ENCODE measurements at places on chromosomes 4 and X. TPM values are rescaled to one million over a fixed set of nuclear protein-coding genes. Genes with fewer than 3 reads are reported as not detected.

GRCh38 chr4:85081196-85081595 lies 114.7 kb upstream of the WDFY3 start:
- DNase-seq: no peak

GRCh38 chr4:73620115-73620792 lies at the start of gene RASSF6:
Gene RASSF6 (minus strand): TSS chr4:73620436. CDS start chr4:73611795, 8,641 bp downstream.
- peak; percentile 75 for DNase-seq

- DNase-seq: no peak
These were observed 79.1 kb downstream of the AMOT start for GRCh38 chrX:112761242-112762207.

- DNase-seq: no peak
These were observed 6.0 kb upstream of the EFNB1 start for GRCh38 chrX:68822641-68823410.

- DNase-seq: peak; percentile 58
These were observed 80.3 kb upstream of the LSM6 start for GRCh38 chr4:146095091-146095690.

DNA sequence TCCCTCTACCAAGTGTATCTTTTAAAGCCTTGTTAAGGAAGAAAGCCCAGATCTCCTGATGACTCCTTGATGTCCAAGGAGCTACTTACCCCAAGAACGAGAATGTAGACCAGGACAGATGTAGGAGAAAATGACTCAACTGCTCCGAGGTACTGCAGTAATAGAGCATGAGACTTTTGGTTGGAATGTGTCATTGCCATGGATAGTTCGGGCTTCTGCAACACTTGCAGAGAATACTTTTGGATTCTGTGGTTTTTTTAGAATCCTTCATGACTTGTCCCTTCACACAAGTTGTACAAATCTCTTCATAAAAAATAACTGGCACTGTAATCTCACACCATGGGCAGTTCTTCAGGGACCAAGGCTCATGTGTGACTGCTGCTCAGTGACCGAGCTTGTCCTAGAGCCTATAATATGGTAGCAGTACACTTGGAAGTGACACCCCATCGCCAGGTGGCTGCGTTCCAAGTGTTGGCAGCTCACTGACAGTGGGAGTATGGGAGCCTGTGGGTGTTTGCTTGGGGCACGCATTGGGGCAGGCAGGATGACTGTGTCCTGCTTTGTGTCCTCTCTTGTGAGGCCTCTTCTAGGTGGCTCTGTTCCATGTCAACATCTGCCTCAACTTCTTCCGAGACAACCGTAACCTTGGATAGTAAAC lies 87.9 kb upstream of the WDR1 start:
- DNase-seq: peak; percentile 23

DNA sequence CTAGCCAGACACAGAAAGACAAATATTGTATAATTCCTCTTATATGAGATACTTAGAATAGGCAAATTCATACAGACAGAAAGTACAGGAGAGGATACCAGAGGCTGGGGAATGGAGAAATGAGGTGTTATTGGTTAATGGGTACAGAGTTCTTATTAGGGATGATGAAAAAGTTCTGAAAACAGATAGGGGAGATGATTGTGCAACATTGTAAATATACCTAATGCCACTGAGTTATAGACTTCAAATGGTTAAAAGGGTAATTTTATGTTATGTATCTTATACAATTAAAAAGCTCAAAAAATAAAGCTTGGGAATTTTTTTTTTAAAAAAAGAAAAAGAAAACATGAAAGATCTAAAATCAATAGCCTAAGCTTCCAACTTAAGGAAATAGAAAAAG lies 98.8 kb upstream of the TECRL start:
- DNase-seq: no peak

Gene CLDN22
- total RNA-seq: not detected

GRCh38 chr4:143186212-143186611 lies 1.5 kb downstream of the USP38 start:
- DNase-seq: no peak

DNA sequence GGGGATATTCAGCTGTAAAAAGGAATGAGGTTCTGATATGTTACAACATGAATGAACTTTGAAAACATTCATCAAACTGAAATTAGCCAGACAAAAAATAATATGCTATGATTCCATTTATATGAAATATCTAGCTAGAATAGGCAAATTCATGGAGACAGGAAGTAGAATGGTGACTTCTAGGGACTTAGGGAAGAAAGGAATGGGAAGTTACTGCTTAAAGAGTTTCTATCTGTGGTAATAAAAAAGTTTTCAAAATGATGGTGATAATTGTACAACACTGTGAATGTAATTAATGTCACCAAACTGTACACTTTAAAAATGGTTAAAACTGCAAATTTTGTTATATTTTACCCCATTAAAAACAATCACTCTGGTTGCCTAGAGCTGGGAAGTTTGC lies 30.2 kb downstream of the SMIM14 start:
- no peak for DNase-seq

GRCh38 chr4:986428-986878 lies 391 bp upstream of the IDUA start:
- no peak for DNase-seq

Gene LIN54
- total RNA-seq: 11.7 TPM

- no peak for DNase-seq
These were observed 19.9 kb upstream of the CPLX1 start for GRCh38 chr4:845836-846251.

GRCh38 chr4:22881411-22881810 lies 188.7 kb downstream of the GBA3 start:
- no peak for DNase-seq

Gene BGN
- 77.5 TPM for total RNA-seq

Gene TRPC3
- 11.8 TPM for total RNA-seq

Gene PF4V1
- total RNA-seq: not detected

Gene STEEP1
- 27.9 TPM for total RNA-seq

Gene GPRASP1
- total RNA-seq: 16.8 TPM

DNA sequence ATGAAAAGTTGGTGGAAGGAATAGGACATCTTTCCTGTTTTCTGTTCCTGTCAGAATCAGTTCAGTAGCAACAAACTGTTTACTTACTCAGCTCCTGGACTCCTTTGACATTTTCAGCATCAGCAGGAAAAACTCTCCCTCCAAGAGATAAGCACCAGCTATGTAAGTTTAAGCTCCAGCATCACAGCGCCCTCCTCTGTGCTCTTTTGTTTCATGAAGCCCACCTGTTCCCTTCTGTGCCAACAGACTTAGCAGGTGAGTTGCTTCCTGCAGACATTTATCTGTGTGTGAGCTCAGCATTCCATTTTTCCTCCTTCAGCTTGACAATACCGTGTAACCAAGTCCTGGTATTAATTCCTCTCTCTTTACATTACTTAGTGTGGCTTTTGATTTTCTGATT lies 644.1 kb upstream of the AGA start:
- DNase-seq: no peak

- DNase-seq: no peak
These were observed 12.3 kb downstream of the AASDH start for GRCh38 chr4:56374956-56375355.

DNA sequence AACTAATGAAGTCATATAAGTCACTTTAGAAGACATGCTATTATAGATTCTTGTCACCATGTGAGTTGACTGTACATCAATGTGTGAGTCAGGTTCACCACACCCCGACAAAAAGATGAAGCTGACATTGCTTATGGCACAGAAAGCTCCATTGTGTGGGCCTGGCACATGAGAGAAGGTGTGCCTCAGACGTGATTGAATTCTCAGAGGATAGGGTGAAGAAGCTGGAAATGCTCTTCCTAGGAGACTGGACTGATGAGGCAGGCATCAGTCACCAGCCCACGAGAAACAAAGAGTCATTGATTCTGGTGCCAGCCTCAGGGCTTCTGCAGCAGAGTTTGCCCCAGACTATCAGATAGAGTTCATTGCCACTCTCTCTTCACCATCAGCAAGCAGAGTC lies 35.9 kb upstream of the LRAT start:
- DNase-seq: no peak

DNA sequence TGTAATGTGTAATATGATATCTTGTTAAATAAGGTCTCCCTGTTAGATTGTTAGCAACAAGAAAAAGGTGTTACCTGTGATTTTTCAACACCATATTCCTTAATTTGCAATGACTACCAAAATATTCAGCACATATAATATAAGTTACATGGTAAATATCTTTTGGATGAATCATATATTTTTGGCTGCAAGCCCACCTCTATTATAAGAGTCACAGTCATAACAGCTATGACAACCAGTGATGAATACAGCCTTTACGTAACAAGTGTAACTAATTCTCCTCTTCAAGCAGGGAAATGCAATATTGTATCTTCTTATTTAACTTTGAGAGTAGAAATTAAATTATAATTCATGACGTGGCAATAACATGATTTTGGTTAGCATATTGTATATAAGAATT lies 187.0 kb downstream of the NLGN4X start:
- no peak for DNase-seq
